Endothelial cell of umbilical vein (primary cell): ENCODE measurements at places on chromosomes 11 and 22.

GRCh38 chr11:120012245-120012644, 125.7 kb downstream of the TRIM29 start:
- no peak for DNase-seq

- peak; percentile 45 for DNase-seq
Observed at GRCh38 chr22:19568337-19569275, 44.4 kb upstream of the CLDN5 start.

- DNase-seq: no peak
Observed at GRCh38 chr11:60785136-60785535, at the start of gene MS4A10. Gene MS4A10, plus strand, starts transcription at chr11:60785333. Its CDS starts 5,003 bp downstream, at chr11:60790336.

DNA sequence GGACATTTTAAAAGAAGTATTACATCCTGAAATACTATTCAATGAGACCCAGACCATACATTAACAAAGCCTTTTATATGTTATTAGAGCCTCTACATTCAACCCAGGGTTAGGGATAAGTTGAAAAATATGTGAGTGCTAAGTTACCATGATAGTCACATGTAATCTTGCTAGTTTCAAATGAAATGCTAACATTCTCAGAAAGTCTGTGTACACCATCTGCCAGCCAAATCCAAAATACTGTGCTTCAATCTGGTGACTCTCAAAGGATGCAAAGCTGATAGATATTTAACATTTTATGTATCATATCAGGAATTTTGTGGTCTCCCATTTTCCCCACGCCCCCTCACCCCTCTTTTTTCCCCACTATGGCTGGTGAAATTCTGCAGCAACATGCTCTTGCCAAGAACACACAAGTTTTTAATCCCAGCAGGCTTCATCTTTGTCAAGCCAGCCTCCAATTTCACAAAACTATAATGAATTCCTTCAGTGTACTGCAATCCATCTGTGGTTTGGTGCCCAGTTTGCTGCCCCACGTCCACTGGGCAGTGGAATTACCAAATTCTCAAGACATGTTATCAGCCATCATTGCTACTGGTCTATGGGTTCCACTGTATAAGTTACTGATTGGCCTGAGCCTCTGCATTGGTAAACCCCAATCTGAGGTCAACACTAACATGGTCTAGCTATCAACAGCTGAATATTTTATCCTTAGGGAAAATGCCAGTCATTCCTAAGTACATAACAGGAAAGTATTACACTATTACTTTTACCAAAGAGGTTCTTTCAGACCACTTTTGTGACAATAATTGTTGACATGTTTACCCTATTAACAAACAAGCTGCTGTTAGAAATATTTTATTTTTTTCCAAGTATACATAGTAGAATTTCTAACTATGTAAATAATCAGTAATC, 1.5 kb upstream of the PICALM start:
- DNase-seq: no peak

DNA sequence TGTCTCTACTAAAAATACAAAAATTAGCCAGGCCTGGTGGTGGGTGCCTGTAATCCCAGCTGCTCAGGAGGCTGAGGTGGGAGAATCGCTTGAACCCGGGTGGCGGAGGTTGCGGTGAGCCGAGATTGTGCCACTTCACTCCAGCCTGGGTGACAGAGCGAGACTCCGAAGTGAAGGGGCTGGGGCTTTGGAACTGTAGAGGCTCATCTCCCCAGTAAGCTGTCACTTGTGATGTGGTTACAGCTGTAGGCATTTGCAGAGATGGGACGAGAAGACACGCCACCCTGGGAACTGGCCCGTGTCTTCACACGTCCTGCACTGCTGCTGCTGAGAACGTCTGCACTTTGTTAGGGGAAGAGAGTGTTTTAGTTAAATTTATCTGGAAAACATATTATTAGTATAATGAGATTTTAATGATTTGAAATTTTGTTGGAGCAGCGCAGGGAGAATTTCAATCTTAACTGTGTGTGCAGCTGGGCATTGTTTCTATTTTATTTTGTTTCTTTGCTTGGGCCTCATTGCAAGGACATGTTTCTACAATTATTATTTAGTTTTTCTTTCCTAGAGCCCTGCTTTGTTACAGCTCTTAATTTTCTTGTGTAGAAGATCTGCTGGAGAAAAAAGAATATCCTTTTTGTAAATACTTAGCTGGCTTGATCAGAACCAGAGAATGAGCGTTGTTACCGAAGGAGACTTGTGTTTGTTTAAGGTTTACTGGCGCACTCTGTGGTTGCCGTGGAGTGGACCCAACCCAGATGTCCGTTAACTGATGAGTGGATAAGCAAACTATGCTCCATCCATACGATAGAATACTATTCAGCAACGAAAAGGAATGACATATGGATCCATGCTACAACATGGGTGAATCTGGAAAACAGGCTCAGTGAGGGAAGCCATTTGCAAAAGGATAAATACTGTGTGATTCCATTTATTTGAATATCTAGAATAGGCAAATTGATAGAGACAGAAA, 18.4 kb downstream of the PARVB start:
- DNase-seq: no peak

DNA sequence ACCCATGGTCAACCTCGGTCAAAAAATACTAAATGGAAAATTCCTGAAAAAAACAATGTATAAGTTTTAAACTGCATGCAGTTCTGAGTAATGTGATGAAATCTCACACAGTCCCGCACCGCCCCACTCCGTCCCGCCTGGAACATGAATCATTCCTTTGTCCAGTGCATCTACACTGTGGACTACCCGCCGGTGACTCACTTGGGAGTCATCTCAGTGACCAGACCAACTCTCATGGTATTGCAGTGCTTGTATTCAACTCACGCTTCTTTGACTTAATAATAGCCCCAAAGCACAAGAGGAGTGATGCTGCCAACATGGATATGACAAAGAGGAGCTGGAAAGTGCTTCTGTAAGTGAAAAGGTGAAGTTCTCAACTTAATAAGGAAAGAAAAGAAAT, 48.8 kb downstream of the ARHGAP32 start:
- DNase-seq: peak; percentile 97

DNA sequence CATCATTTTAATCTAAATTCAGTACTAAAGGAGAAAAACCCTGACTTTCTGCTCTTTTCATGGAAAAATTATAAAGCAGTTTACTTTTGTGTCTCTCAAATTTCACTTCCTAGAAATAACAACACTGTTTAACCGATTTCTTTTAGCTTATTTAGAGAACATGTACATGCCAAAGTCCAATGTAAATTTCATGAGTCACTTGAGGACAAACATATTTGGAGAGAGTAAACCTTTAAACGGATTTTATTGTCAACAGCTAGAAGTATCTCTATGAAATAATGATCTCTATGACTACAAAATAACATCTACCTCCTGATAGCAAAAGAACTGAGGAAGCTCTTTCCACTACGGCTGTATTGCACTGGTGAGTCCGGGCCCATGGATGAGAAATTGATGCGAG, 46.3 kb upstream of the SLC22A25 start:
- DNase-seq: no peak

DNA sequence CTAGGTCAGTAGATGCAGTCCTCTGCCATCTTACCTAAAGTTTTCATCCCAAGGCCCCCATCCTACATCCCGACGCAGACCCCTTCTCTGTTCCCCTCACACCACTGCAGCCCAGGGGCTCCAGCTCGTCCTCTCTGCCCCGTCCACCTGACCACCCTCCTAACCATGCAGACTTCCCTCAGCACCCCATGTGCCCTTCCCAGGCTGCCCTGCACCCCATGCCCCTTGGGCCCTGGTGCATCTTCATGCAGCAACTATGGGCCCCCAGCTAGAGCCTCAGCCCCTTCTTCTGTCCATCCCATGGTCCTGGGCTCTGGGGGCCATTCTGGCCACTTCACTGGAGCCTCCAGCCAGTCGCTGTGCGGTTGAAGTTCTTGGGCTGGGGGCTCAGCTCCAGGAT, 2.9 kb downstream of the PRR33 start:
- DNase-seq: no peak

GRCh38 chr11:43738600-43739409, 58.3 kb downstream of the HSD17B12 start:
- DNase-seq: no peak

- DNase-seq: no peak
Observed at GRCh38 chr22:44444341-44445306, 53.4 kb downstream of the RTL6 start.

- DNase-seq: no peak
Observed at GRCh38 chr11:7418906-7419305, 66.4 kb upstream of the OLFML1 start.

- DNase-seq: no peak
Observed at GRCh38 chr22:25518000-25518663, 46.3 kb upstream of the GRK3 start.

- no peak for DNase-seq
Observed at GRCh38 chr11:133104009-133104744, 428.1 kb downstream of the OPCML start.

GRCh38 chr11:18578975-18579598, 9.4 kb downstream of the UEVLD start:
- no peak for DNase-seq

GRCh38 chr11:1162491-1163311, 4.9 kb downstream of the MUC5AC start:
- DNase-seq: no peak

- no peak for DNase-seq
Observed at GRCh38 chr22:31141551-31141950, 1.2 kb upstream of the PLA2G3 start.

DNA sequence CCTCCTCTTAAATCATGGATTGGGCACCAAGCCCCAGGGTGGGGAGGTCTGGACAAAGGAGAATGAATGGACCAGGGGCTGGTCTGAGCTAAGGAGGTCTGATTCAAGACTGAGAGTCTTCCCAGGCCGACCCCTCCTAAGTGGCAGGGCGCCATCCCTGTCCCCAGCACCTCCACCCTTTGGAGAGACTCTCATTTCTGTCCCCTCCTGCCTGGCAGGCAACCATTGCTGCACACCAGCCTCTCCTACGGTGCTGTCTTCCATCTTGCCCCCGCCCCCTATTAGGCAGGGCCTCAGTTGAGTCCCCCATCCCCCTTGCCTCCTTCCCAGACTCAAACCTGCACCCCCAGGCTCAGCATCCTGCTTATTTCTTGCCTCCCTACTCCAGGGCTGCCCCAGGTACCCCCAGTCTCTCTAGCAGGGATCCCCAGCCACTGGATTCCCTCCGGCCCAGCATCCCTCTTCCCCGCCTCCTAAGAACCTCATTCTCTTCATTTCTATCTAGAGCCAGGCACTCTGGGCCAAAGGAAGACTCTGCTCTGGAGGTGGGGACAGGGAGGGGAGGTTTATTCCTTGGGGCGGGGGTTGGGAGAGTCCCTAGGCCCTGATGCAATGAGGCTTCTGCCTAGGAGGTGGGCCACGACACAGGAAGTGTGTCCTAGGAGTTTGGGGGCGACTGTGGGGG, 1.7 kb upstream of the RCOR2 start:
- DNase-seq: no peak

DNA sequence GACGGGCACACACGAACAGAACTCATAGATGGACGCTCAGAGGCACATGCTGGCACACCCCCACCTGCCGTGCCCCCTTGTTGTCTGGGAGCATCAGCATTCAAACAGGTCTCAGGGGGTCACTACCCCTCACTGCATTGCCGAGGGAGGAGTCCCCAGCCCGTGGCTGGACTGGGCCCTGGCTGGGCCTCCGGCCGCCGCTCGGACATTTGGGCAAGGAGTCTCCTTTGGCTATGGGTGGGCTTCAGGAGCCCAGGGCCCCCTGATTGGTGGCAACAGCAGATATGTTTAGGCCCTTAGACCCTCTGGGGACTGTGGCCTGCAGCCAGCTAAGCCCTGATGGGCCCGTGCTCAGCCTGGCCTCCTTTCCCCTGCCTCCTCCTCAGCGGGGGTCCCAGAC, 41.9 kb downstream of the FLRT1 start:
- DNase-seq: no peak

- DNase-seq: no peak
Observed at GRCh38 chr22:24094966-24095365, 83.9 kb downstream of the CABIN1 start.

DNA sequence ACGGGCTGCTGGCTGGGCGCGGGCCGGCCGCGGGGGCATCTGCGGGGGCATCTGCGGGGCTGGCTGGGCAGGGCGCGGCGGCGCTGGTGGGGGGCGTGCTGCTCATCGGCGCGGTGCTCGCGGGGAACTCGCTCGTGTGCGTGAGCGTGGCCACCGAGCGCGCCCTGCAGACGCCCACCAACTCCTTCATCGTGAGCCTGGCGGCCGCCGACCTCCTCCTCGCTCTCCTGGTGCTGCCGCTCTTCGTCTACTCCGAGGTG, 194 bp downstream of the DRD4 start:
- DNase-seq: no peak

DNA sequence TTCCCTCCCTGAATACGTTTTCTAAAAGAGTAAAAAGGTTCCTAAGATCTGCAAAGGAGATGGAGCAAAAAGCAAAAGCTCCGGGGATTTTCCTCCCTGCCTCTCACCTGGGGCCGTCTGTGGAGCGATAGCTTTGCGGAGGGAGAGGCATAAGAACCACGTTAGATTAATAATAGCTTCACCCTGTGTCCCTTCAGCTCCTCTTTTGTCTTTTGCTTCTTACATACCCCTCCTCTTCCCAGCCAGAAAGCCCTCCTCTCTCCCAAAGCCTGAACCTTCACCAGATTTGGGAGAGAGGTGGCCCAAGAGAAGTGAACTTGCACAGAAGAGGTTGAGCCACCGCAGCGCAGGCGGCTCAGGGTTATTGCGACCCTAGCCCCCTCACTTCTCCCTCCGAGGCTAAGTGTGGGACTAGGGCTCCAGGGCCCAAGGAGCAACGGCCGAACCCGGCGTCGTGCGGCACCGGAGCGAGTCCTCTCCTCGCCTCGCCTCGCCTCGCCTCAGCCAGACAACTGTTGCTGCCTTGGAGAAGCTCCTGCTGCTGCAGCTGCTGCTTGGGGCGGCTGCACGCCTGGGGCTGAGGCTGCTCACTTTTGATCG, 97.6 kb upstream of the HSD17B12 start:
- no peak for DNase-seq

DNA sequence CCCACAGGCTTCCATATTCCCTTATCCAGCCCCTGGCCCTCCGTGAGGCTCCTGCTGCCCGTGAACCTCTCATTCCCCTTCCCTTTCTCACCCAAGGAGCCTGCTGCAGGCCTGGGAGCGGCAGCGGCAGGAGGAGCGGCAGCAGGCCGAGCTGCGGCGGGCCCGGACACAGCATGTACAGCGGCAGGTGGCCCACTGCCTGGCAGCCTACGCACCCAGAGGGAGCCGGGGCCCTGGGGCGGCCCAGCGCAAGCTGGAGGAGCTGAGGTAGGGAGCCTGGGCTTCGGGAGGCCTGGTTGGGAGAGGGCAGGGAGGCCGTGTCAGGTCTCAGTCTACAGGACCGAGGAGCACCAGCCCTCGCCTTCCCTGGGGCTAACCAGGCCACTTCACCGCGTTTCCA, 8.1 kb upstream of the SART1 start:
- no peak for DNase-seq

- DNase-seq: peak; percentile 25
Observed at GRCh38 chr11:86644291-86644690, 28.1 kb downstream of the ME3 start.

GRCh38 chr11:64858467-64859263, 14.2 kb upstream of the CDC42BPG start:
- no peak for DNase-seq

GRCh38 chr22:26127126-26127525, 42.1 kb upstream of the SEZ6L start:
- no peak for DNase-seq

GRCh38 chr11:119776031-119776636, 47.1 kb upstream of the NECTIN1 start:
- no peak for DNase-seq

- no peak for DNase-seq
Observed at GRCh38 chr11:86422371-86422770, 47.7 kb downstream of the CCDC81 start.

GRCh38 chr11:63343130-63343529, 26.5 kb upstream of the SLC22A9 start:
- DNase-seq: no peak

GRCh38 chr11:102345904-102346303, 1.1 kb upstream of the BIRC2 start:
- peak; percentile 89 for DNase-seq
